ENCODE measurements at places on chromosomes 1 and 21. TPM values are rescaled to one million over a fixed set of nuclear protein-coding genes. Genes with fewer than 3 reads are reported as not detected.

DNA sequence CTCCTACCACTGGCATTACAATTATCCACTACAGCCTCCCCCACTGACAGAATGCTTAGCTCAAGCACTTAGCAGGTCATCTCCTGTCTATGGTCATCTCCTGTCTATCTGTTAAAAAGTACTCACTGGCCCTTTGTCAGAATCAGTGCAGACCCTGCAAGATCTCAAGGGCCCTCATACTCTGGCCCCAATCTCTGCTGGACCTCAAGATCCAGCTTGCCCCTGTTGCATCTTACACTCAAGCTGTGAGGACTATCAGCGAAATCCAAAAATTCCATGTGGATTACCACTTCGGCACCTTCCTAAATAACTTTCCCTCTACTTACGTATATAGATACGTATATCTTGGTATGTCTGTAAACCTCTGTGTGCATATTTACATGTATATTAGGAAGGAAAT lies 101.6 kb downstream of the VAV3 start:
- DNase-seq, result no peak

GRCh38 chr1:209786146-209786545 lies 1.8 kb upstream of the C1orf74 start:
- no peak for DNase-seq

Gene C1orf94
- not detected for total RNA-seq

GRCh38 chr1:87224201-87224600 lies 104.5 kb upstream of the LMO4 start:
- no peak for DNase-seq

DNA sequence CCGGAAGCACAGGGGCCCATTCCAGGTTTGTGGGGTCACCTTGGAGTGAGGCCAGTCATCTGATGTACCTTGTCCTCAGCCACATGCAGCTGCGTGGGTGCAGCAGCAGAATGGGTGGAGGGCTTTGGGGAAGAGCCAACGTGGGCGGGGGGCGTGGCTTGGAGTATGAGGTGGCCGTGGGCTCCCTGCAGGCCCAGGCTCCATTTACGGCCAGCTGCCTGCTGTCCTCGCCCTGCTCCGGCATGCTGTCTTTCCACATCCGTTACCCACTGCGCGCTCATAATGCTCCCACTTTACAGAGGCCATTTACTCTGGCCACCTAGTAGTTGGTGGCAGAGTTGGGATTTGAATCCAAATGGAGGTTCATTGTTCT lies 27.8 kb upstream of the TINAGL1 start:
- DNase-seq, result no peak

DNA sequence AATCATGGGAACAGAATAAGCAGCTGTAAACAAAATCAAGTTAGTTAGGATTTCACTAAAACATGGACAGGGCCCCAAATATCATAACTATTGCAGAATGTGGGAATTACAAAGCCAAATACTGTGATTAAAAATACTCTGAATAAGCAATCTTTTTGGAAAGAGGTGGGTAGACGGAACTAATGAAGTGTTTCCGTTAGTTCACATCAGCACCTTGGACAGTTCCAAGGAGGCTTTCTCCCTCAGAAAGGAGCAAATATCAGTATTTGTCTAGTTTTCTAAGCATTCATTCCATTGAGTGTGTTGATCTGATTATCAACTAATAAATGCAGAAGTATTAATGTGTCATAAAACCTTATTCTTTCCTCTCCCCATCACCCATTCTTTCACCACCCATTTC lies 97.4 kb downstream of the FAM78B start:
- no peak for DNase-seq

DNA sequence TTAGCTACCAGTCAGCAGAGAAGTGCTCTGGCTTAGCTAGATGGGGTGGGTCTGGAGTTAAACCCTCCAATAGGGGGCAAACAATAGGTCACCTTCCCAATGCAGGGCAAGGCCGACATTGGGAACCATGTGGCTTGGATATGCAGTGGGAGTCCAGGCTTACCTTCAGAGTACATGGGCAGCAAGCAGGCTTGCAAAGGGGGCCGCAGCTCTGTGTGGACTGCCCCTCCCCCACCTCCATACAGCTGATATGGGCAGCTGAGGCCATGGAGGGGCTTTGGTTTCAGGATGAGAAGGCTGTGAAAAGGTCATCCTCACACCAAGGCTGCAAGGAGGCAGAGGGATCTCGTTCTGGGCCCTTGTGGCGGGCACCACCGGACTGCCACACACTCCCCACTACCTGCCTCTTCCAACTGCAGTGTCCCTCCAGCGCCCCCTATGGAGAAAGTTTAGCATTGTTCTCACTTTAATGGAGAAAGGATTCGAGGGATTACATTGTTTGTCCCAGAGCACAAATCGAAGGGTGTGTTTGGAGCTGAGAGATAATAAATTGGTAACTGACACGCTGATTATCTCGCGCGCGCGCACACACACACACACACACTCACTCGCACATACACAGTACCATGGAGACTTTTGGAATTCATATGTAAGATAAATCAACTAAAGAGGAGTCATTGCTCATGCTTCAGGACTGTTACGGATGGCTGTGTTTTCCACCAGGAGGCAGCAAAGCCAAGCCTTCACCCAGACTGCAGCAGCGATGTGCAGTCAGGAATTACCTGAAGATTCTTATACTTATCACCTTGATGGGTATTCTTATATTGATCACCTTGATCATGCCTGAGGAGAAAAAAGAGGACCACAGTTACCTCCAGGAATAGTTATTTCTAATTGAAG lies 7.0 kb upstream of the SMCP start:
- no peak for DNase-seq

DNA sequence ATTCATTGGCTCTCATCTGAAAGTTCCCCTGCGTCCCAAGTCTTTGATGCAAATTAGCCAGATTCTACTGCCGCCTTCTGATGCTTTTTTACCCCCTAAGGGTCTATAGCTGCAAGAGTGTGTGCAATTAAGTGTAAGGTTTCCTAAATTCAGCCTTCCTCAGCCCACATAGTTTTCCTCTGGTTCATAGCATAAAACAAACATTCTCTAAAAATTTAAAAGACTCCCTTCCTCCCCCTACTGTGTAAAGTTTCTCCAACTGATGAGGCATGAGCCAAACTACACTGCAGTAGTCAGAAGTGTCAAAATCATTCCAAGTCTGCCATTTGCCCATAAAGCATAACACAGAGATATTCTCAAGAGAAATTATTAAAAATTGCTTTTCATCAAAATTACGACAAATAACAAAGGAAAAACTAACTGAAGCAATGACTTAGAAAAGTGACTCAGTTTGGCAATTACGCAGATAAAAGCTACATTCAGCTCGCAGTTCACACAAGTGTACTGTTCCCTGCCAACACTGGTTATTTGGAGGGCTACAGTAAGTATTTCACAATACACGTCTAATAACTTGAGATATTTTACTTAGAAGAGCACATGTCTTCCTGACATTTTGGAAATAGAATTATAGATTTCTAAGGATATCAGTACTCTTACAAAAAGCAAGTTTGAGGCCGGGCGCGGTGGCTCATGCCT lies 15.4 kb downstream of the KCNH1 start:
- no peak for DNase-seq

Gene LRRC39
- 63.1 TPM for total RNA-seq

Gene TINAGL1
- total RNA-seq, result 179 TPM

- no peak for DNase-seq
These were observed 9.3 kb downstream of the CD58 start for GRCh38 chr1:116561563-116561962.

Gene GPR89A
- total RNA-seq, result 16.1 TPM

Gene ENAH
- total RNA-seq, result 147 TPM

DNA sequence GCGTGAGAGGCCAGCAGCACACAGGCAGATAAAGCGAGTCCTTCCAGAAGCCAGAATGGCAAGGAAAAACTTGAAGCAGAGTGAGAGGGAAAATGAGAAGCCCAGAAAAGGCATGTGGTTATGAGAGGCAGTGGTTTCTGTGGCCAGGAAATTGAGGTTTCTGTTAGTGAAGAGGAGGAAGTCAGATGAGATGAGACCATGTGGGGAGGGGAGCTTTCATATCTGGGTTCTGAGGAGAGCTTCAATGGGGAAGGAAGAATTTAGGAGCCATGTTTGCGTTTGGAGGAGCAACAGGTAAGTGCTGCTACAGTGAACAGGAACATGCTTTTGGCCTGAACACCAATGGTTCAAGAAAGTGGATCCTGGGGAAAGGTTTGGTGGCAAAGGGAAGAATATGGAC lies 6.1 kb upstream of the CD1A start:
- peak; percentile 18 for DNase-seq

GRCh38 chr1:241837901-241838300 lies 10.1 kb upstream of the EXO1 start:
- no peak for DNase-seq

DNA sequence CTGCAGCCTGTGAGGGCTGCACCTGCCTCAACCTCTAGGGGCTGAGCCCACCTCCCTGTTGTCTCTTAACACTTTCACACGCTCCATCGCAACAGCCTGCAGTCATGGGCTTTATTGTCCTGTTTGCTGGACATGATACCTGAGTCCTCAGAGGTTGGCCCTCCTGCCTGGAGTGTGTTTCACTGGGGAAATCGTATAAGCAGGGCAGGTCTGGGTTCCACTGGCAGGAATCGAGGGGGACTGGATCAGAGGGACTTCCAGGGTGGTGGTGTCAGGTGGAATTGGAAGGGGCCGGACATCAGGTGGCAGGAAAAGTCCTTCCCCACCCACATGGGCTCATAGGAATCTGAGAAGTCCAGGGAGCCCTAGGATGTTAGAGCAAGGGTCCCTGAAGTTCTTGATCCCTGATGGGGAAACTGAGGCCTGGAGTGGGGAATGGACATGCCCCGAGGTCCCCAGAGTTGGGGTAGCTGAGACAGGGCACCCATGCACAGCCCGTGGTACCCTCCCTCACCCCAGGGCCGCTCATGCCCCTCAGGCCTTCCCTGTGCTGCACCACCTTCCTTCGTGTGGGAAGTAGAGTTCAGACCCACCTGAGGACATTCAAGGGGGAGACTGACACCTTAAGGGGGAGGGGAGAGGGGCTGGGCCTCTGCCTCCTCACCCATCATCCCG lies 66.6 kb downstream of the PIK3CD start:
- DNase-seq, result no peak

Gene AMY1B
- total RNA-seq, result not detected

DNA sequence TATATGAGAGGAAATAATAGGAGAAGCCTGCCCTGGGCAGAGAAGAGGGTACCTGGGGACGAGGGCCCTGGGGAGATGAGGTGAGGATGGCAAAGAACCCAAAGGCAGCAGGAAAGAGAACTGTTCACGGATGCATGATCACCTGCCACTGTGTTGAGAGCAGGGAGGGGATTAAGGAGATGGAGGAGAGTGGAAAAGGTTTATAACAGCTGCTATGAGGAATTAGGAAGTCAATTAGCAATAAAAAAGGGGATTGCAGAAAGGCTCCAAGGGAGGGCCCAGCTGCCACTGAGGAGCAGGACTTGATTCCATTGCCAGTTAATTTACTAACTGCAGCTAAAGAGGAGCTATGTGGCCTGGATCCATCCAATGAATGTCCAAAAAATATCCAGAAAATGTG lies 61.1 kb downstream of the GFI1 start:
- no peak for DNase-seq

- DNase-seq, result no peak
These were observed 10.3 kb downstream of the ACTRT2 start for GRCh38 chr1:3031401-3032221.

Gene CNTN2
- 0.27 TPM for total RNA-seq

Gene LIN28A
- not detected for total RNA-seq

GRCh38 chr1:2930913-2931723 lies 90.1 kb upstream of the ACTRT2 start:
- DNase-seq, result no peak

GRCh38 chr21:27681841-27682240 lies 715.0 kb upstream of the ADAMTS5 start:
- no peak for DNase-seq

DNA sequence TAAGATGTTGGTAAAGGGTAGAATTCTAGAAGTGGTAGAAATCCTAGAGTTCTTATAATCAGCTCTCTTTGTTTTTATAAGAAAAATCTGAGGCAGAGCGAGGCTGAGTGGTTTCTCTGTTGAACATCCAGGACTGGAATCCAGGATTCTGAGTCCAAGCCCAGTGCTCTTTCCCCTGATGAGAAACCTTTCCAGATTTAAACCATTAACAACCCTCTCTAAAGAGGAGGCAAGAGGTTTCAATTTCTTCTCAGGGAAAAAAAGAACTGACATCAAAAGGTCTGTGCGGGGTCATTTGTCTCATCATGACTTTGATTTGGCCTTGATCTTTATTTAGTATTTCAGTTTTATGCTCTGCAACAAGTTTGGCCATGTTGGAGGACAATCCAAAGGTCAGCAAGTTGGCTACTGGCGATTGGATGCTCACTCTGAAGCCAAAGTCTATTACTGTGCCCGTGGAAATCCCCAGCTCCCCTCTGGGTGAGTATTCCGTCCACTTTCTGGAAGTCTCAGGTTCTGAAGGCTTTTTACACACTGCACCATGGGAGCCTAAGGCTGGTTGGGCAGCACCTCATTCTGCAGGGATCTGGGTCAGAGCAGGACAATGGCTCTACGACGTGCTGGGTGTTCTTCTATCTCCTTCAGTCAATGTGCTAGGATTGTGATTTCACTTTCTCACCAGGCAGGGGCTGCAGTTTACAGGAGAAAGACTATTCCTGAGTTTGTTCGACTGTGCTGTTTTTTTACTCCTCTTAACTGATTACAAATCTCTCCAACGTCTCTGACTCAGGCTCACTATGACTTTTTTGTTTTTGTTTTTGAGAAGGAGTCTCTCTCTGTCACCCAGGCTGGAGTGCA lies 18.9 kb upstream of the CCT8 start:
- DNase-seq, result no peak

DNA sequence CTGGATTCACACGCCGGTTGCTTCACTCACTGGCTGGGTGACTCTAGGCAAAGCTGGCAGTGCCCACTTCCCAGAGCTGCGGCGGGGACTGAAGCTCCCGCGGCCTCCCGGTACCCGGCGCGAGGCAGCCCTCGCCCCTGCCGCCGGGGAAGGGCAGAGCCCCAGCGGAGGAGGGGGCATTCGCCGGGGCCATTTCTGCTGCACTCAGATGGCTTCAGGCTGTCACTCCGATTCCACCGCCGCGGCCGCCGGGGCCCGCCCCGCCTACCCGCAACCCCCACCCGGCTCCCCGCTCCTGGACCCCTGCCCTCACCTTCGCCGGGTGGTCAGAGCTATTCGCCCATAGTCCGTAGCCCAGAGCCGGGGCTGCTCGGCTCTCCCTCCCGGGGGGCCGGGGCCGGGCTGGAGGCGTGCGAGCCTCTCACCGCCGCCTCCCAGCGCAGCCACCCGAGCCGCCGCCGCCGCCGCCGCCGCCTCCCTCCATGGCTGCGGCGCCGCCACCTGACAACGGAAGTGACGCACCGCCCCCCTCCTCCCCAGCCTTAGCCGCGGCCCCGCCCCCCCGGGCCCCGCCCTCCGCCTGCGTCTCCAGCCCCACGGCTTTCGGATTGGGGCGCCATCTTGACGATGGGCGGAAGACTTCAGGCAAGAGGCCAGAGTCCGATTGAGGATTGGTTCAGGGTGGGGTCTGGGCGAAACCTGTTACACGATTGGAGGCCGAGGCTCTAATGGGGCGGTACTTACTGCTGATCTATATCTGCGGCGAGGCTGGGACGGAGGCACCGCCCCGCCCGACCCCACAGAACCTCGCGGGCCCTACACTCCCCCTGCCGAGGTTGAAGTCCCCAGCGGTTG lies at the start of gene STK40:
TSS of gene STK40 (minus strand) at position 515 of the 855 bp plus-strand sequence. CDS start 24,592 bp downstream, outside the sequence.
- DNase-seq, result peak; percentile 98

Data from heart left ventricle (tissue), 16 donors.